T-helper 2 cell treated with Interferon-gamma antibody and Interleukin-4, amounts not matched to agents 5 μg/mL and 100 μg/mL, for 36 hours (primary cell): ENCODE measurements at places on chromosomes 7 and 10.

- no peak for DNase-seq
These were observed 108.1 kb downstream of the CFTR start for GRCh38 chr7:117587931-117588330.

- DNase-seq: no peak
These were observed 90.8 kb downstream of the DNAJB9 start for GRCh38 chr7:108660465-108660864.

- DNase-seq: no peak
These were observed 40.0 kb upstream of the AGBL3 start for GRCh38 chr7:134946260-134946659.

GRCh38 chr7:149799397-149800168 is 26.2 kb upstream of the ZNF467 start:
- DNase-seq: no peak
